ENCODE measurements at places on chromosomes 16 and 17.

DNA sequence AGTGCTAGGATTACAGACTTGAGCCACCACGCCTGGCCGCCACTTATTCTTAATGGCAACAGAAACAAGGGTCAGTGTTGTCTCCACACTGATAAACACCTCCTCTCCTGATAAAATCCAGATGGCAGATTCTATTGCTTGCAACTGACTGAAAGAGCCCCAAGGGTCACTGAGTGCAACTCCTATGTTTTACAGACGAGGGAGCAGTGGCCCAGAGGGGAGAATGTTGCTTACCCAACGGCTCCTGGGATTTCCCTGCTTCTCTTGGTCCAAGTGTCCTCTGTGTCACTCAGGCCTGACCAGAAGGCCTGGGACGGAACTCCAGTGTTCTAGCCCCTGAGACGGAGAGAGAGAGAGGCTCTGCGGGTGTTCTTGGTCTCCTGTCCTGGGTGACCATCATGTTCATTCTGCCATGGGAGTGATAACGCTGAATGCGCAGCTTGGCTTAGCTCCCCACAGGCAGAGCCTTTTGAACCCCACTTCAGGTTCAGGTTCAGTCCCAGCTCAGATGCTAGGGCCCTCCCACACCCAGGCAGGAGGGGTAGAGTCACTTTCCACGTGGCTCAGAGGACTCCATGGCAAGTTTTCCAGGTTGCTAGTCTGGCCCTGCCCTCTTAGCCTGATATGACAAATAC is 77.3 kb upstream of the NLRP1 start:
- DNase-seq: peak; percentile 14

DNA sequence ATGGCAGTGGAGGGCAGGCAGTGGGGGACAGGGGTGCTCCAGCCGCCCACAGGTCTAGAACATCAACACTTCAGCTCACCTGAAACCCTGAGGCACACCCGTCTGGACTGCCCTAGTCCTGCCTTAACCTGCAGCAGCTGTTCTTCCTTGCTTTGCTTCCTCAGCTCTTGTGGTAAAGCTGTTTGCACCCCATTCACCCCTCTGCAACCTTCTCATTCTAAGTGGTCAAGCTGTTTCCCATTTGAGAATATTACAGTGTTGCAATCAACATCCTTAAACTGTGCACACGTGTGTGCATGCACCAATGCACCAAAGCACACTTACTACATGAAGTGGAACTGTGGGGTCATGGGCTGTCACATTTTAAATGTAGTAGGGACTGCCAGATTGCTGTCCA is 32.4 kb downstream of the SCNN1B start:
- DNase-seq: no peak

- no peak for DNase-seq
Observed at GRCh38 chr16:88442383-88442726, 10.7 kb upstream of the ZFPM1 start.

GRCh38 chr16:86285938-86286921 is 224.1 kb upstream of the FOXF1 start:
- no peak for DNase-seq

DNA sequence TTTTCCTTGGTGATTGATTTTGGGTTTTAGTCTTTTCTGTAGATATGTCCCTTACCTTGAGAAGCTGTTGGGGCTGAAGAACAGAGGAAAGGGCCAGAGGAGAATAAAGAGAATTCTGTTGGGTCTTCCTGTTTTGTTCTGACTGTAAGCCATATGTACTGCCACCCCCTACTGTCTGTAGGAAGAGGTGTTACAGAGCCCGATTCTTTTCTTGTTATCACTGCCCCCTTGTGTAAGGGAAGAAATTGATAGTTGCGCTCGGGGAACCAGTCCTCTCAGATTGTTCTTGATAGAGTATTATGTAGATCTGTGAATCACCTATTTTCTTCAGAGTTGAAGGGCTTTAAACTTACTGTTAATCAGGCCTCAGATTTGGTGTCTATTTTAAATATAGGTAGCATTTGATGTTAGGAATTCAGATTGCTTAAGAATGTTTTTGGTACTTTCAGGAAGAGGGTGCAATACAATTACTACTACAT is 2.4 kb downstream of the TANC2 start:
- peak; percentile 91 for DNase-seq

DNA sequence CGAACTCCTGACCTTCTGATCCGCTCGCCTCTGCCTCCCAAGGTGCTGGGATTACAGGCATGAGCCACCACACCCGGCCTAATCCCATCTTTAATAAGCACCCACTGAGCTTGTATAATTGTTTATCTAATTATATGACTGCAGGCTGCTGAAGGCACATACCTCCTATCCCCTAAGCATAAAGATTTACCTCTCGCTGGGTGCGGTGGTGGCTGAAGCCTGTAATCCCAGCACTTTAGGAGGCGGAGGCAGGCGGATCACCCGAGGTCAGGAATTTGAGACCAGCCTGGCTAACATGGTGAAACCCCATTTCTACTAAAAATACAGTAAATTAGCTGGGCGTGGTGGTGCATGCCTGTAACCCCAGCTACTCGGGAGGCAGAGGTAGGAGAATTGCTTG is 20.1 kb upstream of the YWHAE start:
- no peak for DNase-seq

DNA sequence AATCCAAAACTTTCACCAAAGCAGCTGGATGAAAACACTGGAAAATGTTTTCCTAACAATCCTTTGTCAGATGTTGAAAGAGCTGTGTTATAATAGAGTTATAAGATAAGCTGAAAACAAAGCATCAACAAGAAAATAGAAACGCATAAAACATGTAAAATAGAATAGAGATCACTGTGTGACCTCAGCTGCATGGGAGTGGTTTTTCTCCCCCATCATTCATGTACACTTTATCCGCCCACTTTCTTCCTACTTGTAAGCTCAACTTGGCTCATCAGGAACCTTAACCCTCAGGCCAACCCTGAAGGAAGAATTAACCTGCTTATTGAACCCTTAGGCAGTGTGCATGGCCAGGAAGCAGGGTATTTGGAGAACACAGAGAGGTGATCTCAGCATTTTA is 238.5 kb upstream of the PMFBP1 start:
- no peak for DNase-seq
